EH (cell line): ENCODE measurements at places on chromosomes 5 and 9.

- no peak for DNase-seq
Observed at GRCh38 chr5:169728-170094, 21.6 kb upstream of the LRRC14B start.

GRCh38 chr9:89458768-89459496, 39.0 kb downstream of the SEMA4D start:
- DNase-seq = no peak

DNA sequence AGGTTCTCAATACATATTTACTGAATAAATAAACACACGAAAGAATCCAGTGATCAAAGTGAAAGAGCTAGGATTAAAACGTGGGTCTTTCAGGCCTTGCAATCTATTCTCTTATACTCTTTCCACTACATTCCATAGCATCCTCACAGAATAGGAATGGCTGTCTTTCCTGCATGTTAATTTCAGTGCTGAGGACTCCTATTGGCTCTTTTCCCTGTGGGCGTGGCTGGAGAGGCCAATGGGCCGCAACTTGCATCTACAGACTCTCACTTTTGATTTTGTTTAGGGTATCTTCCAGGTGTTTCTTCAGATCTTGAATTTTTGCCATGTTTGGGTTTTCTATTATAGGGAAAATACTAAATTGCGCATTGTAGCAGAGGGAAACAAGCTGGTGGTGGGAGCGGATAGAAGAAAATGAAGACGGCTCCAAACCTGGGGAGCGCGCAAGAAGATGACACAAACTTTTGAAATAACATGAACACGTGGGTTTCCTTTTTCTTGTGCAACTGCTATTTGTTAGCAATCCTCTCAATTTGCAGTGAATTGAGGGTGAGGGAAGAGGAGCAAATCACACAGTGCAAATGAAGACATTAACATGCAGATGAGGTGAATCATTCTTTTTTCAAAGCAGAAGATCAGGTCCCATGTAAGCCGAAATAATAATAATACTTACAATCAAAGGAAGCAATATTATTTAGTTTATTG, 93.9 kb downstream of the GCNT1 start:
- DNase-seq = no peak

GRCh38 chr5:158285698-158286097, 426.8 kb upstream of the CLINT1 start:
- no peak for DNase-seq

- DNase-seq = no peak
Observed at GRCh38 chr9:136075881-136076678, 19.0 kb downstream of the NACC2 start.
